ENCODE measurements at places on chromosomes 16 and 17.

DNA sequence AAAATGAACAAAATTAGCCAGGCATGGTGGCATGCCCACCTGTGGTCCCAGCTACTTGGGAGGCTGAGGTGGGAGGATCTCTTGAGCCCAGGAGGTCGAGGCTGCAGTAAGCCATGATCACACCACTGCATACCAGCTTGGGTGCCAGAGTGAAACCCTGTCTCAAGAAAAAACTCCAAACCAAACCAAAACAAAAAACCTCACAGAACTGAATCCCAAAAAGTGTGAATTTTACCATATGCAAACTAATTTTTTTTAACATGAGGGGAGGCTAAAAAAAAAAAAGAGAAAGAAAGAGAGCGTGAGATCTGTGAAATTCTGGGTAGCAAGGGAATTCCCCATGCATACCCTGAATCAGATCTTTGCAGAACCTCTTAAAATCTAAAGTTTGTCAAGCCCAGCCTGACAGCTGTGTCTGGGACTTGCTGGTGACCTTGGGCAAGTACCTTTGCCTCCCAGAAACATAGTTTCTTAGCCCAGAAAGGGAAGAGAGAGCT is 17.1 kb upstream of the CDH1 start:
- no peak for DNase-seq

- no peak for DNase-seq
Measured at GRCh38 chr17:15432807-15433611, 34.4 kb downstream of the CDRT4 start.

GRCh38 chr17:81342269-81343070 is 47.4 kb upstream of the SLC38A10 start:
- no peak for DNase-seq

DNA sequence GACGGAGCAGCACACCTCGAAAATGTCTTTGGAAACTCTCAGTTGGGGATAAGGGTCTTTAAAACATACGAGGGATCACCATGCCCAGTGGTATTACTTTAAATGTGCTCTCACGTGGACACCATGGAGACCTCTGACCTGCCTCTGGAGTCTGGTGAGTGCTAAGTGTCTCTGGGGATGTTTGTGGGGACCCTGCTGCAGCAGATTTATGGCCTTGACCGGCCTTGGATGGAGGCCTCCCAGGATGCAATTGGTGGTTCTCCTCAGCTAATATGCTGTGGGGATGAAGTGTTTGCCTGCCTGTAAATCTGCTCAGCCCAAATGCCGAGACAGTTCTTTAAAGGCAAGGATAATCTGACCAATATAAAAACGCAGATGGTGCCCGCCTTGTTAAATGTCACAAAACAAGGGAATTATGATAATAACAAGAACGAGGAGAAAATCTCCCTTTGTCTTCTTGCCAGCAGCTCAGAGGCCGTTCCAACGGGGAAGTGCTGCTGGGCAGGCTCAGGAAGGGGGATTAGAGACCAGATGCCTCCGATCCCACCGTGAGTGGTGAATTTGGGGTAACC is 154.4 kb downstream of the ABCC12 start:
- no peak for DNase-seq

DNA sequence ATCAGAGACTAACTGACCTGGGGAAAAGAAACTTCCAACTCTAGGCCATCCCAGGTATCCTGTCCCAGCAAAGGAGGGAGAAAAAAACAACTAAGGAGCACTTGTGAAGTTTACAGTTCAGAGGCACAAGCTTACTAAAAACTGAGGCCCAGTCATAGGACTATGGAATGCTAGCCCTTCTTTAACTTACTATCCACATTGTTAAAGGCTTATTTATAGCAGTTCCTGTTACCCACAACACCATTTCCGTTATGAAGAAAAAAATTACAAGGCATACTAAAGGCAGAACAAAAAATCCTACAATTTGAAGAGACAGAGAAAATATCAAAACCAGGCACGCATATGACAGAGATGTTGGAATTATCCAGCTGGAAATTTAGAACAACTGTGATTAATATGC is 159.1 kb downstream of the CDH11 start:
- DNase-seq: no peak

GRCh38 chr17:158379-158778 is 21.0 kb downstream of the SCGB1C2 start:
- no peak for DNase-seq

Measured in NCI-H146 (cell line).